NCI-H1105 (cell line): ENCODE measurements at places on chromosomes 16 and 17.

DNA sequence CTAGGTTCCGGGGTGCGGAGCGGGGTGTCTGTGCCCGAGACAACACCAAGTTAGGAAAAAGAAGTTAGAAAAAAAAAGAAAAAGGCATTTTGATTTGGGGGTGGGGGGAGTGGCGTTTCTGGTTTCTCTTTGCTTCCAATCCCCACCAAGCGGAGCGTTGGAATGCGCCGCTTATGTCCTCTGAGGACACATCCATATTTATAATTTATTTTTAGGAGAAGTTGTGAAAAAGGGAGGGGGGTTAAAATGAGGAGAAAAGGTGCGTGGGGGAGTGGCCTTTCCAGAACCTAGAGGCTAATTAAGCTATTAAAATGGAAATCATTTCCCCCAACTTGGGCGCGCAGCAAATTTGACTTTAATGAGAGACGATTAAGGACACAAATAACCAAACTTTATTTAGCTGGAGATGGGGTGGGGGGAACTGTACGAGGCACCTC, 232.1 kb downstream of the MRTFB start:
- DNase-seq = no peak

DNA sequence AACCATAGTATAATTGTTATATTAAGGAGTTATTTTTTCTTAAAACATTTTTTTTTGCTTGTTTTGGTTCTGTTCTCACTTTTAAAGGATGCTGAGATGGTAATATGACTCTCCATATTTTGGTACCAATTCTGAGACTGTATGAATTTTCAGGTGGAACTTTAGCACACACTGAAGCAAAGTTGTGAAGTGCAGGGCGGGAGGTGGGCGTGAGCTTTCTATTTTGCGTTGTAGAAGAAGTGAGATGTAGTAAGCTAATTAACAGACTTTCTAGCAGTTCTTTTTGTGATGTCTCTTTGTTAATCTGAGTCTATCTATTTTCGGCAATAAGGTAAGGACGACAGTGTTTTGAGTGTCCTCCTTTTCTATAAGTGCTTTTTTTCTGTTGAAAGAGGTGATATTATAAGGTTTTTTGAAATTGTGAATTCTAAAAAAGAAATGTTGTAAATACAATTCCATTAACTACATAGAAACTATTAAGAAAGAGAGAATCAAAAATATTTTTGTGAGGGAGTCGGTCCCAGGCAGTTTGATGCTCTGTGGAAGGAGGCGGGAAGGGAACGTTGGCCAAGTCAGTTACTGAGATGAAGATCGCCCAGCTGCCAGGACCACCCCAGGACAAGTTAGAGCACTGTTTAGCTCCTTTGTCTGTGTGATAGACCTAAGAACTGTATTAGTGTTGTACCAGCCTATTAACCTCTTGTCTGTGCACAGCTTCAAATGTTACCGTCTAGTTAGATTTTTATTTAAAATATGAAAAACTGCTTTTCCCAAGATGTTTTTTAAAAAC, 65.0 kb downstream of the CCDC182 start:
- no peak for DNase-seq

GRCh38 chr16:50999181-50999580, 151.9 kb downstream of the SALL1 start:
- DNase-seq = no peak

DNA sequence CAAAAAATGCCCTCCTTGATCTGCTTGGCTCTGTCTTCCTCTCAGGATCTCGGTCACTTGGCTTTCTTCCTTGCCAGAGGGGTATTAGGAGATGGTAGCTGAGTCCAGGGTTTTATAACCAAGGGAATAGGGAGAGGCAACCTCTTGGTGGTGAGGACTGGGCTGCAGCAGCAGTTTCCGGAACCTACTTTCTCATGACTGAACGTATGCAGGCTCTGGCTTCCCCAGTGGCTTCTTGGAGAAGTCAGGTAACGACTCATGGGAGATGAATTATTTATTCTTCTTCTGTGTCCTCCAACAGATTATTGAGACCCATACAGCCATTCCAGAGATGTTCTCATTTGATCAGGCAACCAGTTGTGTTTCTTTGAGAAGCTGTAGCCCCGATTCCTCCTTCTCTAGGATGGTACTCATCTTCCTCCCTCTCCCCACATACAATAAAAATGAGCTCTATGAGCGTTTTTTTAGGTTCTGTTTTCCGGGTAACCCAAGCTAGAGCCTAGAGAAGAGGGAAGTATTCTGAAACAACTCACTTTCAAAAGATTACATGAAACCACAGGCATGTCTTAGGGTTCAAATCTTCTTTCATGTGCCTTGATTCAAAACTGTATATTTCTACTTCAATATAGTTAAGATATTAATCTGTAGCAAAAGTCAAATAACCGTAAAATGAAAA, 22.3 kb upstream of the DHX40 start:
- no peak for DNase-seq

DNA sequence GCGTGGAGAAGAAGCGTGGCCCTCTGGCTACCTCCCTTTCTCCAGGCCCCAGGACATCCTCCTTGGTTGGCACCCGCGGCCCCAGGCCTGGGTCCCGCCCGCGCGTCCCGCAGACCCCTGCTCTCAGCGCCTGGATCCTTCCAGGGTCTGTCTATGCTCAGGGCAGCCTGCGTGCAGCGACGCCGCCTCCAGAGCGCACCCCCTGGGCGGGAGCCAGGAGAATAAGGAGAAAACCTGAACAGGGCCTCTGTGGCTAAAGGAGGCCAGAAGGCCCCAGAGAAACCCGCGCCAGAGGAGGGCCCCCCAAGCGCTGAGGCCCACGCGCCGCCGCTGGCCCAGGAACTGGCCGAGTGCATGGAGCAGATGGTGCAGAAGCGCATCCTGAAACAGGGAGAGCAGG, 40.4 kb upstream of the DNAJA2 start:
- DNase-seq = no peak

DNA sequence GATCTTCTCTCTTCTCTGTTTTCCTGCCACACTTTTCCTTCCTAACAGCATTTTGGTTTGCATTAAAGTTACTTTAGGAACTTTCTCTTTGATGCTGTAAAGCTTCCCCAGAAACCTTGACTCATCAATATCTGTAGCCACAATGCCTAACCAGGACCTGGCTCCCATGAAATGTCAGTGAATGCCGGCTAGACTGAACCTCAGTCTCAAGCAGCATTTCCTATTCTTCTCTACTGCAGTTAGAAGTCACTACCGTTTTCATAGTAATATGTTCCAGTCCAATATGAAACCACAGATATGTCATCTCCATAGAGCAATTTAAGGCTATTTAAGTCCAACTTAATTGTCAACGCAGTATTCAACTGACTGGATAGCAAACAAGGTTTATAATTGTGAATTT, 28.9 kb downstream of the ITFG1 start:
- DNase-seq = no peak

DNA sequence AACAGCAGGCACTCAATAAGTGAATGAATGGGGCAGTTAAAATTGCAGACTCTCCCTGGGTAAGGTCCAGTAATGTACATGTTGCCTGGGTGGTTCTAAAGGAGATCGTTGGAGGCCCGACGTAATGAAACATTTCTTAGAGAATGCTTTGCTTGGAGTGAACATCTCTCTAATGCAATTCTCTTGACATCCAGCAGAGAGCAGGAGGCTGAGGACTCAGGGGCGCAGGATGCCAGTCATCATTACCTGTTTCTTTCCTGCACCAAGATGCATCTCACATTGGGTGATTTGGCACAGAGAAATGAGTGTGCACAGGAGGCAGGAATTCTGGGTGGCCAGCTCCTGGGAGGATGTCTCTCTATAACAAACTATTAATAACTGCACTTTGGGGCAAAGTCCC, 130.3 kb upstream of the RBBP6 start:
- DNase-seq = no peak

GRCh38 chr17:42422958-42423712, at the start of gene CAVIN1:
TSS of gene CAVIN1 (minus strand) at chr17:42423256. CDS start at chr17:42423097, 159 bp downstream.
- peak; percentile 41 for DNase-seq

DNA sequence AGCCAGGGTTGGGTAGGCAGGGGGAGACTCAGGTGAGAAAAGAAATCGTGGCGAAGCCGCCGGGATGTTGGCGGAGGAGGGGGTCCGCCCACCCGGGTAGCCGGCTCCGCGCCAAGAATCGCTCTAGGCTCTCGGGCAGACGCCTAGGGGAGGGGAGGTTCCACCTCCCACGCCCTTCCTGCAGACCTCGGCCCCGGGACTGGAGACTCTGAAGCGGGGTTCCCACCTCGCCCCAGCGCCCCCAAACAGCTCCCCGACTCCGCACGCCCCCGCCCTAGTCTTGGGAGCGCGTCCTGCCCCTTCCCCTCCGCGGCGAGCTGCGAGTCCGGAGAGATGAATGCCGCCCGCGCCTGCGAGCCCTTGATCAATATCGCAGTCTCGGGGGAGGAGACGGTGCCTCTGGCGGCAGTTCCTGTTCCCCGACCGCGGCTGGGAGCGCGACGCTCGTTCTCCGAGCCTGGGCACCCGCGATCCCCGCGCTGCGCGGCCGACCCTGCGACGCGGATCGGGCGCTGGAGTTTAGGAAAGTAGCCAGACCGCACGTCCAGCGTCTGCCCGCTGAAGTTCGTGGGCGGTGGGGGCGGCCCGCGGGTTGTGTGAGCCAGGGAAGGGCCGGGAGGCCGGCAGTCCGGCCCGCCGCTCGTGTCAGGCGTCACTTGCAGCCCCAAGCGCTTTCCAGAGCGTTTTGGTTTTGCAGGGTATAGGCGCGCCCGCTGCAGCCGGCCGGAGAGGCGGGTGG, 790 bp downstream of the CRHR1 start:
- peak; percentile 40 for DNase-seq

DNA sequence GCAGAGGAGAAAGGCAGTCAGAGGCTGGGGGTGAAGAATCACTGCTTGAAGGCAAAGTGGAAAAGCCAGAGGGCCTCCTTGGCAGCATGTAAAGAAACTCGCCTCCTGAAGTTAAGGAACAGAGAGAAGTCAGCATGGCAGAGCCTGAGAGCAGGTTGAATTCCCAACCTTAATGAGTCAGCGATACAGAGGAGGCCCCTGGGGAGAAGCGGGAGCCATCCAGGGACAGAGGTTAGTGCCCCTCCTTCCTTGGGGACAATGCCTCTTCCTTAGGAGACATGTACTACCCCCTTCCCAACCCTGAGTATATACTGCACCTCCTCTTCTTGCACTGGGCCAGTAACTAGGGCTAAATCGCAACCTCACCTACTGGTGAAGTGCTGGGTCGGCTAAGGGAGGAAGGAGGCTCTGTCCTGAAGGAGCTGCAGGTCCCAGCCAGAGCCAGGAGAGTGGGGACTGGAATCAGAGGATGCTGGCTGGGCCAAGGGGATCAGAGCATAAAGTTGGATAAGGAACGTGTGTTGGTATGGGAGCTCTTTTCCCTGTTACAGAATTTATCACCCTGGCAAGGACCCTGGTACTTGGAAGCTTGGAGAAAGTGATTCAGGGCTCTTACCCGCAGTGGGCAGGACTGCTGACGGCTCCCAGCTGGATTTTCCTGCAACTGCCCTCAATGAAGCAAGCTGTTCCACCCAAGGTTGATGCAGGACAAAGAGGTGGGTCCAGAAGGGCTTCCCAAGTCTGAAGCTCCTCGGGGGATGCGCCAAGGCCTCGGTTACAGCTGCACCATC, 5.4 kb upstream of the AANAT start:
- no peak for DNase-seq
